ENCODE measurements at places on chromosomes 6 and 20. TPM values are rescaled to one million over a fixed set of nuclear protein-coding genes. Genes with fewer than 3 reads are reported as not detected.

DNA sequence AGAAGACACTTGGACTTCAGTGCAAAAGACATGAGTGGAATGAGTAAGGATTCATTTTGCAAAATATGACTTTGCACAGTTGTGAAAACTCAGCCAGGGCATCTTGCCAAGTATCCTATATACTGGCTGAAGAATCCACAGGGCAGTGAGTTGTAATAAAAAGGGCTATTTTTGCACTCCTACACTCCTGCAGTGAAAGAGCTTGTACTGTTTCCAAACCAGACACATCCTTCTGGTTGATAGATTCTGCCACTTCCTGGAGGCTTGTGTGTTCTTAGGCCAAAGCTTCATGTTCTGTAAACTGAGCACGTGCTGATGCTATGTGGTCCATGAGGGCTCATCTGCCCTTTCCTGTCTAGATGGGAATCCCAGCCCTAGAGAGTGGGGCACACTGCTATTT, 34.9 kb downstream of the GMPR start:
- peaks cover 13% of the 10 kb centered on the region for H3K4me1 ChIP-seq
- DNase-seq = no peak
- H3K27ac ChIP-seq = no peak overlapping the region
- H3K4me3 ChIP-seq = no peak overlapping the region

Gene CALHM4
- total RNA-seq = not detected

- H3K4me1 ChIP-seq = no peaks in the 10 kb centered on the region
- H3K27ac ChIP-seq = peak overlapping the region; percentile 98
- H3K36me3 ChIP-seq = peaks cover under 1% of the 10 kb centered on the region
- DNase-seq = no peak
These were observed 886 bp downstream of the SDCBP2 start for GRCh38 chr20:1327827-1328679.

DNA sequence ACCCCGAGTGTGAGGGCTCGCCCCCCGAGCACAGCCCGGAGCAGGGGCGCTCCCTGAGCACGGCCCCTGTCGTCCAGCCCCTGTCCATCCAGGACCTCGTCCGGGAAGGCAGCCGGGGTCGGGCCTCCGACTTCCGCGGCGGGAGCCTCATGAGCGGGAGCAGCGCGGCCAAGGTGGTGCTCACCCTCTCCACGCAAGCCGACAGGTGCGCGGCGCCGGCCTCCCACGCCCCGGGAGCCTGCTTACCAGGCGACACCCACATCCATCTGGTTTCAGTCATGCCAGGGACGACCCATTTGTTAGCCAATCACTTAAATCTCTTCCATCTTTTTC, 73.5 kb upstream of the PBOV1 start:
- no peaks in the 10 kb centered on the region for H3K36me3 ChIP-seq
- no peaks in the 10 kb centered on the region for H3K4me1 ChIP-seq
- H3K27me3 ChIP-seq = no peaks in the 10 kb centered on the region
- no peak overlapping the region for H3K4me3 ChIP-seq
- no peak for DNase-seq
- no peak overlapping the region for H3K27ac ChIP-seq

- H3K36me3 ChIP-seq = no peaks in the 10 kb centered on the region
- H3K4me3 ChIP-seq = no peak overlapping the region
- H3K4me1 ChIP-seq = peaks cover 4% of the 10 kb centered on the region
- H3K27ac ChIP-seq = no peak overlapping the region
- DNase-seq = no peak
- no peaks in the 10 kb centered on the region for H3K27me3 ChIP-seq
These were observed 283.9 kb upstream of the RIMS1 start for GRCh38 chr6:71602385-71603007.

Gene SRC
- total RNA-seq = 67.4 TPM

GRCh38 chr6:37492236-37492972, 7.3 kb downstream of the CCDC167 start:
- no peak for DNase-seq
- no peaks in the 10 kb centered on the region for H3K36me3 ChIP-seq
- no peaks in the 10 kb centered on the region for H3K27me3 ChIP-seq

Gene NKAPL
- not detected for total RNA-seq

GRCh38 chr6:152783217-152783878, 32.8 kb downstream of the VIP start:
- no peak overlapping the region for H3K4me3 ChIP-seq
- DNase-seq = no peak
- no peaks in the 10 kb centered on the region for H3K36me3 ChIP-seq
- no peaks in the 10 kb centered on the region for H3K27me3 ChIP-seq
- no peak overlapping the region for H3K27ac ChIP-seq

DNA sequence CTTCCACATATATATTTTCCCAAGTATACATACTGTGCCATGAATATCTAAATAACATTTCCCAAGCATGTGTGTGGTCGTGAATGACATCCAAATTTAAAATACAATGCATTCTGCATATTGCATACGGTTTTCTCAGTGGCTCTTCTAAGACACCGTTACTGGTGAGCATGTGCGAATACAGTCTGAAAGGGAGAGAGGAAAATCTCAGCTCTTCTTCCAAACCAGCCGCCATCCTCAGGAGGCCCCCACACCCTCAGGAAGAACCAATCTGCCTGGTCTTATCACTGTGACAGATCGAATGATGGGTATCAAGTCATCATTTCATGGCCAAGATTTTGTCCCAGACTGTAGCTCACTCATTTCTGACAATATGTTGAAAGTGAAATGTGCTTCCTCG, 50.7 kb downstream of the ADAT2 start:
- DNase-seq = no peak
- no peaks in the 10 kb centered on the region for H3K27me3 ChIP-seq
- no peak overlapping the region for H3K4me3 ChIP-seq
- H3K36me3 ChIP-seq = no peaks in the 10 kb centered on the region

Gene OXT
- total RNA-seq = not detected

Gene TMEM170B
- total RNA-seq = 0.53 TPM

GRCh38 chr20:50364542-50364941, 145.6 kb upstream of the PTPN1 start:
- H3K4me3 ChIP-seq = no peak overlapping the region
- H3K36me3 ChIP-seq = no peaks in the 10 kb centered on the region
- H3K27me3 ChIP-seq = no peaks in the 10 kb centered on the region
- H3K4me1 ChIP-seq = no peaks in the 10 kb centered on the region

DNA sequence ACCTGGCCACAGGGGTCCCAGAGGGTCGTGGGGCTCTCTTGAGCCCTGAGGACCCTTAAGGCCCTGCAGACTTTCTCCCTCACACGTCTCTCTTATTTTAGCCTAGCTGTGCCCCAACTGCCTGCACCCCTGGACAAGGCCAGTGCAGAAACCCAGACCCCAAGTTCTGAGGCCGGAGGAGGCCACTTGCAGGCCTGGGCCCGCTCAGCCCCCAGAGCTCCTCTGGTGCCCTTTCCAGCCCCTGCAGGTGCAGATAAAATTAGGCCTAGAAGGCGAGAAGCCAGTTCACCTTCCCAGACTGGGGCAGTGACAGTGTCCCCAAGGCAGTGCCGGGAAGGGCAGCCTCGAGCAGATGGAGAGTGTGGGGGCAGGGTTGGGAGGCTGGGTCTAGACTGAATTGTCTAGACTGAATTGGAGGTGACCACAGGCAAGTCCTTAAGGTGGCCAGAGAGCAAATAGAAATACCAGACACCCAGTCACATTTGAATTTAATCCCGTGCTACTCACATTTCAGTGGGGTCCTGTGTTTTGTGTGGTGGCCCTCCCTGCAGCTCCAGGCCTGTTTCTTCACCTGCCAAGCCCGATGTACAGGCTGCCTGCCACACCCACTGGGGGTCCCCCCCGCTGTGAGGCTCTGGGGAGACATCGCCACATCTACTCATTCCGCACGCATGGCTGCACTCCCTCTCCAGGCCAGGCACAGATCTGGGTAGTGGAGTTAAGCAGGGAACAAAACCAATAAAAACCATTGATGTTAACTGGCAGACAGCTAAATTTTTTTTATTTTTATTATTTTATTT, 8.6 kb upstream of the IP6K3 start:
- H3K36me3 ChIP-seq = no peaks in the 10 kb centered on the region
- DNase-seq = no peak
- no peaks in the 10 kb centered on the region for H3K27me3 ChIP-seq
- no peaks in the 10 kb centered on the region for H3K4me1 ChIP-seq
- no peak overlapping the region for H3K27ac ChIP-seq

DNA sequence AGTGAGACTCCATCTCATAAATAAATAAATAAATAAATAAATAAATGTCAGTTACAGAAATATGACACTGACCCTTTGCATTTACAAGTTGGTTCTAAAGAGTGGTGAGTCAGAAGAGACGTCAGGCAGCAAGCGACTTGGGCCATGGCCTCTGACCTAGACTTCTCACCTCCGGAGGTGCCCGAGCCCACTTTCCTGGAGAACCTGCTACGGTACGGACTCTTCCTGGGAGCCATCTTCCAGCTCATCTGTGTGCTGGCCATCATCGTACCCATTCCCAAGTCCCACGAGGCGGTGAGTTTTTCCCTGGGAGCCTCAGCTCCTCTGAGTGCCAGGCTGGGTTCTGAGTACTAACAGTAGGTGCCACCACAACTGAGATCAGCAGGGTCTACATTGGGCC, 11.7 kb downstream of the MANBAL start:
- H3K4me3 ChIP-seq = no peak overlapping the region
- no peak for DNase-seq
- H3K36me3 ChIP-seq = peaks cover 6% of the 10 kb centered on the region
- H3K4me1 ChIP-seq = peaks cover 8% of the 10 kb centered on the region
- H3K27ac ChIP-seq = peak overlapping the region; percentile 76
- no peaks in the 10 kb centered on the region for H3K27me3 ChIP-seq

DNA sequence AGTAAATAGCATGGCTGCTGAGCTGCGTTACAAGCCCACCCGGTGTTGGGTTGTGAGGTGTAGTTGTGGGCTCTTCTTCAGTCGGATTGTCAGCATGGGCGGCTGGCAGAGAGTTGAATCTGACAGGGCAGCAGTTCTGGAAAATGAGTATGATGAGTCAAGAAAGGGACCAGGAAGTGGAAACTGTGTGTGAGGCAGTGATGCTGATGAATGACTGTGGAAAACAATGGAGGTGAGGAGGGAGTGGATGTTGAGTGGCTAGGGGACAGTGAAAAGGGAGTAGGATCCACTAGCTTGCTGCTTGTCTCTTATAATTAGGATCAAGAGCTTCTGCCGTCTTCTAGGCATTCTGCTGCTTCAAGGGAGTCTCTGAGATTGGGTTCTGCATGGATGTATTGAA, 154.3 kb downstream of the ESR1 start:
- H3K27ac ChIP-seq = no peak overlapping the region
- H3K4me3 ChIP-seq = no peak overlapping the region
- no peak for DNase-seq
- H3K27me3 ChIP-seq = no peaks in the 10 kb centered on the region
- no peaks in the 10 kb centered on the region for H3K4me1 ChIP-seq
- H3K36me3 ChIP-seq = no peaks in the 10 kb centered on the region

Gene FAM83B
- total RNA-seq = not detected

Gene KLHDC3
- total RNA-seq = 64.0 TPM

Gene C6orf58
- not detected for total RNA-seq

Data from ascending aorta (tissue), 2 donors.